ENCODE measurements at places on chromosomes 6 and 20.

DNA sequence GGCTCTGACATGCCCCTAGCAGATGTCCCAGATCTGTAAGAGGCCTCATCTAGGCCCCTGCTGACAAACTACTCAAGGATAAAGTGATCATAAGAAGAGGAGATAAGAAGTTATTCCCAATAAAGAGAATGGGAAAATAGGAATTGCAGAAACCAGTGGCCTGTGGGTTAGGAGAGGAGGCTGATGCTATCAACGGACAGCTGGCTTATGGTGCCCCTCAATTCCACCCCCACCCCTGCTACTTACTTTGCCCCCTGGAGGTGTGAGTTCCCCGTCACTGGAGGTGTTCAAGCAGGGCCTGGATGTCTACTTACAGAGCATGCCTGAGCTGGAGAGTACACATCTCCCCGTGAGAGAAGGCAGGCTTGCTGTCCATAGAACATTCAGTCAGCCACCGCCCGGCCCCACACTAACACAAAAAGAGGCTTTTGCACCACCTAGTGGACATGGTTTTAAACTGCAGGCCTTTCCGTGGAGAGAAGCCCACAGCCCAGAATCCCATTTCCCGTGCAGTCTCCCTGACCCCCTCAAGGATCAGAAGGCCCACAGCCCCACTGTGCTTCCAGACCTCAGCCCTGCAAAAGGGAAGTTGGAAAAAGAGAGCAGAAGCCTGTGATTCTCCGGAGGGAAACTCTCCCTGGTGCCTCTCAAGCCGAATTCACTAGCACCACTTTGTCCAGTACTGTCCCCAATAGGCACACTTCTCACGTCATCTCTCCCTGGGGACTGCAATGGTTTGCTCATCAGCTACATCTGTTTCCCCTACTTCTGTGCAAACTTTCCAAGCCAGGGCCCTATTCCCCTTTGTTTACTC lies 23.8 kb upstream of the BNIP5 start:
- DNase-seq: peak; percentile 44

- no peak for DNase-seq
Observed at GRCh38 chr6:157466342-157466648, 85.3 kb downstream of the ZDHHC14 start.

DNA sequence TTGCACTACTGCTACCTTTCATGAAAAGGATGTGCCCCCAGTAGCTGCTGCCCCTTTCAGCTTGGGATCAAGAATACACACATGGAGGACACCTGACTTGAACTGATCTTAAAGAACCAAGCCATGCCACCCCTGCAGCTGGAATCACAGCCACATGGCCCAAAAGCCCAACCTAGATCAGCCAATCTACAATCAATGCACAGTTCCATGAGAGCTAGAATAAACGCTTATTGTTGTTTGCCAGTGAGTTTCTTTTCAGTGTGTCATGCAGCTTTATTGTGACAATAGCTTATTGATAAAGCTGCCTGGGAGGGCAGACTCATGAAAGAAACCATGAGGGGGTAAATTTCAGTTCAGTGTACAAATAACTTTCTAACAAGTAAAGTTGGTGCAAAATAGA lies 397.7 kb downstream of the PTPRT start:
- no peak for DNase-seq

DNA sequence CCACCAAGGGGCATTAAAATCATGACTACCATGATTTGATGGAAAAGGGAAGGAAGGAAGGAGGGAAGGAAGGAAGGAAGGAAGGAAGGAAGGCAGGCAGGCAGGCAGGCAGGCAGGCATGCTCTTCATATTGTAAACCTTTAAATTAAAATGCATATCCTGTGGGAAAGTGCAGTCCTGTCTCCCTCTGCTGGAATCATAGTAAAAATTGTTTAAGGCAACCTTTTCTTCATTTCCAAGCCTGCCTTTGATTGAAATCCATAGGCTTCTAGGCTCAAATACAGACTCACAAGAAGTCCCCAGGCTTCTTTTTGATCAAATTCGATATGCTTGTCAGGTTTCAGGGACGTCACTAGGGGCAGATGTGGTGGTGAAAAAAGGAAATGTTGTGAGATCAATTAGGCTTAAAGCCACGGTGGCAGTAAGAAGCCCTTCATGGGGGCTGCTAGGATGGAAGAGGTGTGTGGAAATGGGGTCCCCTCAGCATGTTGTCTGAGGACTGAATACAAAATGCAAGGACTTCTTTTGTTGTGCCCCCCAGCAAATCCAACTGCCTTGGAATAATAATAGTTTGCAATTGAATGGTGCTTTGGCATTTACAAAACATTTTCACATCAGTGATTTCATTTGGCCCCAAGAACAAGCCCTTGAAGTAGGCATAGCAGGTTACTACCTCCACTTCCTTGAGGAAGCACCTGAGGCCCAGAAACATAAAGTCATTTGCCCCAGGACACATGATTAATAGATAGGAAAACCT lies 25.6 kb upstream of the GABRR1 start:
- peak; percentile 33 for DNase-seq

DNA sequence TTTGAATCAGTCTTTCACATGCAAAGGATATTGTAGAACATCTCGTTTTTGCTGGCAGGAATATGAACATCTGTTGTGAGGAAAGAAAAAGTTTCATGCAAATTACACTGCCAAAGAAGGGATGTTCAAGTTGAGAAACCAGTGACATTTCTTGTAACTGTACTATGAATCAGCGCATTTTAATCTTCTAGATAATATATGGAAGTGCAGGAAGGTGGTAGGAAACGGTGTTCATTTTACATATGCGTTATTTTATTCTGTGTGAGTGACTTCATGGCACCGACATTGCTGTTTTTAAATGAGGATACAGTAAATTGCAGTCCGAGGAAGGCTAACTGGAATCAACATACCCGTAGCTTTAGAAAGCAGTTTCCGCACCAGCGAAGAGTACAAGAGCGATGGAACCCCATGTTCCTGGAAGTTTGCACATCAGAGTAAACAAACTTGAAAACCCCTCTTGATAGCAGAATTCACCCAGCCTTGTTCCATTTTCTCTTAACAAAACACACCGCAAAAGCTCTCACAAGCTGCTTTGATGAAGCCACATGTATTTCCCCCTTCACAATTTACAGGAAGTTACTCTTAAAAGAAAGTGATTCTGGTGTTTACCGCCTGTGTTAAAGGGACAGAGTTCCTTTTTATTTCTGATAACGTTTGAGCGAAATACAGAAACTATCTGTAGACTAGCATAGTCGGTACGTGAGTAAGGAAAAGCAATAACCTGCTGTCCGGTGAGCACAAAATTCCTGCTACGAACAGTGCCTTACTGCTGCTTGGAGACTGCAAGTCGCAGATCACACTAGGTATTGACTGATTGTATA lies 11.5 kb downstream of the PRDM1 start:
- no peak for DNase-seq
